ENCODE measurements at places on chromosomes 1 and 21.

GRCh38 chr1:201737352-201738060 is 91.5 kb upstream of the IPO9 start:
- DNase-seq: no peak

GRCh38 chr21:40160911-40161310 is 293.7 kb downstream of the PCP4 start:
- DNase-seq: no peak

- no peak for DNase-seq
Observed at GRCh38 chr1:43671626-43672330, 21.8 kb downstream of the KDM4A start.

GRCh38 chr21:22743085-22743484 is 1744.9 kb downstream of the NCAM2 start:
- DNase-seq: no peak

GRCh38 chr1:154994269-154994587 is 842 bp downstream of the LENEP start:
- DNase-seq: no peak

- peak; percentile 50 for DNase-seq
Observed at GRCh38 chr1:38028105-38028591, 15.6 kb downstream of the UTP11 start.

DNA sequence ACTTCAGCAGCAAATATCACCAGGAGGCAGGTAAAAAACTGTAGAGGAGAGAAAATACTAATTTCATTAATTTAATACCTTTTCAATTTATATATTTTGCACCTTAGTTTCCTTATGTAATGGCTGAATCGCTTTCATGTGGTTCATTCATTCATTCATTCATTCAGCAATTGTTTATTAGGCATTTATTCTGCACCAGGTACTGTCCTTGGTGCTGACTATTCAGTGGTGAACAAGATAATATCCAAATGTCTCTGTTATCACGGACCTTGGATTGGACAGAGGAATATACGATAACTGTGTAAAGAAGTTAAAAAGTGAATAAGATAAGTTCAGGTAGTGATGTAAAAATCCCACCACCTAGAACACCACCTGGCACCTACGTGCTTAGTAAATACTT is 28.8 kb downstream of the TSPAN2 start:
- no peak for DNase-seq

DNA sequence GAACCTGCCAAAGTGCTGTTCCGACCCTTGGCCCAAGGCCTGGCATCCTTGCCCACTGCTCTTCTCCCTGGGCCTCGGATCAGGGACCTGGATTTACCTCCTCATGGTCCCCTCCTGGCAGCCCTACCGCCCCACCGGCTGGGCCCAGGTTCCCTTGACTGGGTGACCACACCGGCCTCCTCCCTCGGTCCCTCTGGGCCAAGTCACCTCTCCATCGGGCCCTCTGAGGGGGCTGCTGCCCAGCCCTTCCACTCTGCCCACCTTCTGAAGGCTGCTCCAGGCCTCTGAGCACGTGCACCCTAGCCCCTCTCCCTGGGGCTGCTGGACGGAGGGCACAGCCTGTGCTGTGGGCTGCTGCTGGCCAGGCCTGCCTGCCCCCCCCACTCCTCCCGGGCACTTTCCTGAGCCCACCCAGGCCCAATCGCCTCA is 9.3 kb upstream of the MMEL1 start:
- DNase-seq: no peak

DNA sequence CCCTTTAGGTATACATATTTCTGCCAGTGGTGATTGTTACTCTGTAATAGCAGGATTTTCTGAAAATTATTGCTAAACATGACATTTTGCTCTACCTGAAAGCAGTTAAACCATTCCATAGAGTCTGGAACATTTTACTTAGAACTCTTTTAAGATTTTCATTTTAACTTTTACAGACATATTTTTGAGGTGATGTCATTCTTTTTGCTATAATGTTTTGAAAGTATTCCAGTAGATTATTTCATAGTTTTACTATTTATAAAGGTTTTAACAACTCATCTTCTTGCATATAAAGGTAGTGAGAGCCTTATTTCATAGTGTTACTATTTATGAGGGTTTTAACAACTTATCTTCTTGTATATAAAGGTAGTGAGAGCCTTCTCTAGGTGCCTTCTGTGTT is 42.9 kb downstream of the PTBP2 start:
- DNase-seq: no peak

- DNase-seq: no peak
Observed at GRCh38 chr1:85628791-85629531, 48.4 kb downstream of the CCN1 start.

GRCh38 chr1:164637461-164638375 is 78.7 kb downstream of the PBX1 start:
- DNase-seq: no peak

DNA sequence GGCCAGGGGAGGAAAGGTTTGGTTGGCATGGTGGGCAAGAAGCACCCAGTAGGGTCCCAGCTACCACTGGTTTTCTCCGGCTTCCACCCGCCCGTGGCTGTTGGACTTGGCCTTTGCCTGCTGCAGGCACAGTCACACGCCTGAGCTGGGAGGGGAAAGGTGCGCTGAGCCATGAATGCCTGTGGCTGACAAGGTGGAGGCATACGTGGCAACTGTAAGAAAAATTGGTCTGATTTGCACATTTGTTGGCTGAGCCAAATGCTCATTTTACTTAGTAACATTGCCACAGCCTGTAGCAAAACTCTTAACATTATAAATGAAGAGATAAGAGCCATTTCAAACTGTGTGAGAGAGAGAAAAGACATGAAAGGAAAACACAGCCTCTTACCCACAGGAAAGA is 191.6 kb downstream of the PTPRC start:
- no peak for DNase-seq

- no peak for DNase-seq
Observed at GRCh38 chr1:228314315-228314657, 92.3 kb downstream of the TRIM11 start.

DNA sequence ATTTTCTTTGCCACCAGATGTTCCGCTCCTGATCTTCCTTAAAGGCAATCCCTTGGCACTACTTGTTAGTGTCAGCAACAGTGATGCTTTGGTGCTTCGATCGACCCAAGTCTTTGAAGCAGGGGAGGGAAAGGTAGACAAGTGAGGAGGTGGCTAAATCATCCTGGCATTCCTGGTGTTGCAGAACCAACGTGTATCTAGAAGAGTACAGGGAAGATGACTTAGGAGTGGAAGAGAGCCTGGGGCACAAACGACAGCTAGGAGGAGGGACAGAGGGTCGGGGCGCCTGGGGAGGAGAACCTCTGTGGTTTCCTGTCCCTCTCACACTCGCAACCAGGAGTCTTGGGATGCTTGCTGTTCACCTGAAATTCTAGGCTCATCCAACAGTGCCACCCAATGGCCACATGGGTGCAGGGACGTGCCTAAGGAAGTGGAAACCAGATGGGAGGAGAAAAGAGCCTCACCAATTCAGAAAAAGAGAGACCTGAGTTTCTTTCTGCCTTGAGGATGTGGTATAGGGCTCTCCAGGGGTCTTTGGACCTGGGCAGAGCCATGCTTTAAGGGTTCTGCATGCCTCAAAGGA is 9.5 kb upstream of the KCNA2 start:
- DNase-seq: no peak

DNA sequence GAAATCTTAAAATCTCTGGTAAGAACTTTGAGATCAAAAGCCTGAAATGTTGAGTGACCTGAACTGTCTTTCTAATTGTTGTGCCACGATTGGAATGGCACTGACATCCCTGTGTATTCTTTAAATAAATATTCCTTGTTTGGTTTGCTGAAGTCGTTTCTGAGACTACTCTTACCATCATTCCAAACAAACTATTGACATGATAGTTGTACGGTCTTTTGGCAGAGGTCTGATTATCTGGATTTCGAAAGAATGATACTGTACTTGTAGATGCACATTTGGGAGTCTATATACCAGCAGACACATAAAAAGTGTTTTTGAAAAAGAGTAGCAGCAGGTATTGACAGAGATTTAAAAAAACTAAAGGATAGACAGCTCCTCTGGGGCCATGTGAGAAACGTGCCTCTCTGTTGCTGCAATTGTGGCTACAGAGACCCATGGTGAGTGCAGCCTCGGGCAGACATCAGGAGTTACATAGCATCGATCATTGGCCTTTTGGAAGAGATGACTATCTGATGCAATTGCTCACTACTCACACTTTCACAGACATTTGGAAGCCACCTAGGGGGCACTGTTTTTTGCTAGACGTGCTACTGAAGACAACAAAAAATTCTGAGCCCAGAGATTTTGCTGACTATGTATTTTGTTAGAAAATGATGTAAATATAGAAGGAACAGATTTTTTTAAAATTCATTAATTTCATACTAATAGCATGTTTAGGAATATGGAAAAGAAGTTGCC is 464.5 kb downstream of the KCNT2 start:
- no peak for DNase-seq

DNA sequence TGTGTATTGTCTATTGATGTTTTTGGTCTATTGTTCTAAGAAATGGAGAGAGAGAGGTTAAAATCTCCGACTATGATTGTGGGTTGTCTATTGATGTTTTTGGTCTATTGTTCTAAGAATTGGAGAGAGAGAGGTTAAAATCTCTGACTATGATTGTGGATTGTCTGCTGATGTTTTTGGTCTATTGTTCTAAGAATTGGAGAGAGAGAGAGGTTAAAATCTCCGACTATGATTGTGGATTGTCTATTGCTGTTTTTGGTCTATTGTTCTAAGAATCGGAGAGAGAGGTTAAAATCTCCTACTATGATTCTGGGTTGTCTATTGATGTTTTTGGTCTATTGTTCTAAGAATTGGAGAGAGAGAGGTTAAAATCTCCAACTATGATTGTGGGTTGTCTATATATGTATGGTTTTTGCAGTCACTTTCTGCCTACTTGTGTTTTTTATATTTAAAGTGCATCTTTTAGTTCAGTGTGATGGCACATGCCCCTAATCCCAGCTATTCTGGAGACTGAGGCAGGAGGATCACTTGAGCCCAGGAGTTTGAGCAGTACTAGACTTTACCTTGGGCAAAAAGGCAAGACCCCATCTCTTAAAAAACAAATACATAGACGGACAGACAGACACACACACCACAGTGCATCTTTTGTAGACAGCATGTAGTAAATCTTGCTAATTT is 16.2 kb downstream of the C1orf159 start:
- no peak for DNase-seq

DNA sequence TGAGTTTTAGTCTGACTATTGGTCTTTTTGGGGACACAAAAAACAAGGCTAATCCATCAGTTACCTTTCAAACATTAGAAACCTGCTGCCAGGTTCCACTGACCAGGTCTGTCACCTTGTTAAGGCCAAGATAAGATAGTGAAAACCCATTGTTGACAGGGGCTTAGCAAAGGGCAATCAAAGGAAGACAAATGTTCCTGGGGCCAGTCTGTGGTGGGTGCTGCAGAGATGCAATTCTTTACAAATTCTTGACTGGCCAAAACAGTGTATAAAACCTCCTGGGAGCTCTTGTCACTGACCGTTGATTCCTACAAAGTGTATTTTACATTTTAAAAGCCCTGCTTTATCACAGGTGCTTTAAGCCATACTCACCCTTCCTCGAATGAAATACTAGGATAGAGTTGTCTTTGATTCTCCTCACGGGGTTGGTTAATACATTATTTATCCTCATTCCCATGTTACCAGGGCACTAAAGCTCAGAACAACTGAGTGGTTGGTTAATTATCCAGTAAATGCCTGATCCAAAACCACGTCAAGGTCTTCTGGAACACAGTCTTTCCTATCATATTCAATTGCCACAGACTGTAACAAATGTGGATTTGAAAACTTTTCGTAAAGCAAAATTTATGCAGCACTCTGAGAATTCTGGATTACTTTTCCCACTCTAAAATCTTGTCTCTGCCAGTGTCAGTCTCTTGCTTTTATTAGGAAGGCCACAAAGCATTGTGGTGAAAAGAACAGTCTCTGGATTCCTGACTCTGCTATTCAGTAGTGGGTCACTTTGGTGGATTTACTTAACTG is 77.2 kb downstream of the NRIP1 start:
- no peak for DNase-seq
